Activated CD4-positive, alpha-beta T cell treated with anti-CD3 and anti-CD28 coated beads for 4 hours (primary cell): ENCODE measurements at places on chromosomes 12 and 14.

GRCh38 chr14:55384536-55384935 lies 27.1 kb downstream of the ATG14 start:
- DNase-seq = no peak

- DNase-seq = no peak
Measured at GRCh38 chr12:12877781-12878455, 13.4 kb upstream of the GPRC5A start.

GRCh38 chr12:108884116-108885012 lies 4.5 kb downstream of the DAO start:
- peak; percentile 64 for DNase-seq

DNA sequence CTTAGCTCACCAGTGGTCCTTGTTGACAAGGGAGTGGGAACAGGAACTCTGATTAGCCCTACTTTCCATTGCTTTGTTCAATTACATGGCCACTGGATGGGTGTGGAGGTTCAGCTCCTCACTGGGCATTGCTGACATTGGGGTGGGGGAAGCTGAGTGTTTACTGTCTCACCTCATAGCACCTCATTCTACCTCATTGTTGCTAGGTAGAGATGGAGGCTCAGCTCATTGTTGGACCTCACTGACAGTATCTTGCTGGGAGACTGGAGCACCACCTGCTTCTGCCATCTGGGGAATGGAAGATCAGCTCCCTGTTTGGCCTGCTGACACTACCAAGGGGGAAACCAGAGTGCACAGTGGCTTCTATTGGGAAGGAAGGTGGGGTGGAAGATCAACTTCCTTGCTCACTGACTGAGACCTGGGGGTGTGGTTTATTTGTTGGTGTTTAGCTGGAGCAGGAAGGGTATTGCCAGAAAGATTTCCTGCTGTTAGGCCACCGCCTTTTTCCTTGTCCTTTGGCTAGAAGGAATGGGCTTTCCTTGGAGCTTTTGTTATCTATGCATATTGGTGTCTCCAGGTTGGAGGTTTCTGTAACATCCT lies 1.3 kb upstream of the OR4E2 start:
- DNase-seq = no peak

DNA sequence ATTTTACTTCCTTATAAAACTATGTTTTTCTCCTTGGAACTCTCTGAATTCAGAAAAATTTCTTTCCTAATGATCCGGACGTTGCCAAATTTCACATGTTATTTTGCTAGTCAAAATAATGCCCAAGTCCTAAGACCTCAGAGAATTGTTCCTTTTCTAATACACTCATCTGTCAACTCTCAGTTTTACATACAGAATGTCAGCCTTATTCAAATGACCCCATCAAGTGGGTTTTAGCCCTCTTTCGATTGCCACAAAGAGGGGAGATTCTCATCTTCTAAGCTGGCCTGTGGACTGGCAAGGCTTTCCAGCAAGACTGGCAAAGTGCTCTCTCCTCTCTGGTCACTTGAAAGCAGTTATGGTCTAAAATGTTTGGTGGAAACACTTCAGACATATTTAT lies 99.3 kb upstream of the GPHB5 start:
- DNase-seq = no peak

DNA sequence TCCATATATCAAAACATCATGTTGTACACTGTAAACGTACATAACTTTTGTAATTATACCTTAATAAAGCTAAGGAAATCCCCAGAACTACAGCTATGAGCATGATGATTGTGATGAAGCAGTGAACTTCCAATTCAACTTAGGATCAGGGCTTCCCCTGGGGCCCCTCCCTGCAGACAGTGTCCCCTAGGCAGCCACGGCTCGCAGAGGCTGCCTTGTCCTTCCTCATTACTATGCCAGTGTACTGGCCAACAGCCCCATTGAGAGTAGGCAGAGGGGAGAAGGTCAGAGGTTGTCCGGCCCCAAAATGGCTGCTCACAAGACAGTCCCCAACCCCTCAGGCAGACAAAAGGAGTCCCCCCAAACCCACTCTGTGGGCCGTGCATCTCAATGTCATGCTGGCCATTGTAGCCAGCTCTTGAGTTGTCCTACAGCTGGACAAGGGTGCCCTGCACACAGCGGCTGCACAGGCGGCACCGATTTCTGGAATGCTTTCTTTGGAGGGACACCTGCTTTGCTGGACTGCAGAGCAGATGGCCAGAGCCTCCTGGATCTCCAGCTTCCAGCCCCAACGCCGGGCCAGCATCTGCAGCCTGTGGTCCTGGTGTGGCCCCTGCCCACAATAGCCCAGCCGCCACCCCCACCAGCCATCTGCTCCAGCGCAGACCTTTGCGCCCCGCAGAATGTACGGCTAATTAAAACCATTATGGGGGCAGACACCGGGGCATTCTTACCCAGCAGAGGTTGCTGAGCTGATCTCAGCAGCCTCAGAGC lies 46.1 kb downstream of the NIN start:
- DNase-seq = no peak

DNA sequence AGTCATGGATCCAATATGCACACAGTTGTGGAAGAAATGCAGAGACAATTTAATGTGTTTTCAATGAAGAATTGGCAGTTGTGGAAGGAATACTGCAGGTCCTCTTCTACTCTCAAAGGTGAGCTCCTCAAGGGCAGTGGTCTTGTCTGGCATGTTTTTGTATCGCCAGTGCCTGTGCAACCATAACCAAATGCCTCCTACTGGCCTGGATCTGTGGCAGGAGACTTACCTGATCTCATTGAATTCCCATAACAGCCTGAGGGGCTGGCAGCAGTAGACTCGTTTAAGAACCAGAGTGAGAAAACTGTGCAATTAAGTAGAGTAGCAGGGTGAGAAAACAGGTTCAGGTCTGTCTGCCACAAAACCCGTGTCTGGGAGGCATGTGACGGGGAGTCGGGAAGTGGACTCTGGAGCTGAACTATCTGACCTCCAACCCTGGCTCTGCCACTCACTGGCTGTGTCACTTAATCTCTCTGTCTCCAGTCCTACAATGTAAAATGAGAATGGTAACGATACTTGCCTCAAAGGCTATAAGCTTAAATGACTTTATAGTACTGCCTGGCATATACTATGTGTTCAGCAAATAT lies 268.2 kb upstream of the SSTR1 start:
- DNase-seq = no peak

DNA sequence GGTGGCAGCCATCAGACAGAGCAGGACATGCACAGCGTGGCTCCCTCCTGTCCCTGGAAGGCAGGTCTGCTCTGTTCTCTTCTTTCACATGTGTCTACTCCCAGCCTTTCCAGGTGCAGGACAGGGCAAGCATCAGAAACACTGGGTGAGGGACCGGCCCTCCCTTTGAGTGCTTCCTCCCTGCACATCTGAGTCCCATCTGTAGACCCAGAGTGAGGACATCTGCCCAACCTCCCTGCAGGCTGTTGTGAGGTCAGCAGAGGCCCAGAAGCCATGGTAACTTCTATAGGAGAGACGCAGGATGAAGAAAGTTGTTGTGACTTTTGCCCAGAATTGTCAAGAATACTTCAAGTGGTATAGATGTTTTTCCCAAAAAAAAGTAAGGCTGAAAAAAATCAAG lies 282.7 kb downstream of the CACNA1C start:
- DNase-seq = no peak

DNA sequence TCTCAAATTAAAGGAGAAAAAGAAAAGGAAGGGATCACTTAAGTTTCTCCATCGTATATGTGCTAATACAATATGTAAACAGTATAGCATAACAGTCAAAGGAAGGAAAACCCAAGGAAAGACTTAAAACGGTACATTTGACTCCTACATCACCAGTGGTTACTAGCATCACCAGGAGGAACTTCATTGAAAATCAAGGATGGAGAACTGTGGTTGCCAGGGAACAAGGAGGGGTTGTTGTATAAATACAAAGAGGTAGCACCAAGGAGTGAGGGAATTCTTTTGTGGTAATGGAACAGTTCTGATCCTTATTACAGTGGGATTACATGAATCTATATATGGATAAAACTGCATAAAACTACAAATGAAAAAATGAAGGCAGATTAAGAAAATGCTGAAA lies 1.6 kb downstream of the ZFYVE26 start:
- DNase-seq = no peak

DNA sequence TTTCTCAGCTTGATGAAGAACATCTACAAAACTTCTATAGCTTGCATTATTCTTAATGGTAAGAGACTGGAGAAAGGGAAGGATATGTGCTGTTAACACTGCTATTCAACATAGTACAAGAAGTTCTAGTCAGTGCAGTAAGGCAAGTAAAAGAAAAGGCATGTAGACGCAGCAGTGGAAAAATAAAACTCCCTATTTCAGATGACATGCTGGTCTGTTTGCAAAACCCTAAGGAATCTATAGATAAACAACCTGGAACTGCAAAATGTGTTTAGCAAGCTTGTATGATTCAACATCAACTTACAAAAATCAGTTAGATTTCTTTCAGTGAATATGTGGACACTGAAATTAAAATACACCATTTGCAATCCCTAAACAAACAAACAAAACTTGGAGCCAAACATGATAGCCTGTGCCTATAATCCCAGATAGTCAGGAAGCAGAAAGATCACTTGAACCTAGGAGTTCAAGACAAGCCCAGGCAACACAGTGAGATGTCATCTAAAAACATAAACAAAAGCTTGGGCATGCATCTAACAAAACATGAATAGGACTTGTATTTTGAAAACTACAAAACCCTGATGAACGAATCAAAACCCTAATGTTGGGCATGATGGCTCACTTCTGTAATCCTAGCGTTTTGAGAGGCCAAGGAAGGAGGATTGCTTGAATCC lies 293.6 kb upstream of the RGS6 start:
- no peak for DNase-seq

GRCh38 chr12:121947981-121948380 lies 29.6 kb downstream of the CFAP251 start:
- no peak for DNase-seq

GRCh38 chr12:3418609-3419390 lies 72.2 kb upstream of the PRMT8 start:
- DNase-seq = no peak

DNA sequence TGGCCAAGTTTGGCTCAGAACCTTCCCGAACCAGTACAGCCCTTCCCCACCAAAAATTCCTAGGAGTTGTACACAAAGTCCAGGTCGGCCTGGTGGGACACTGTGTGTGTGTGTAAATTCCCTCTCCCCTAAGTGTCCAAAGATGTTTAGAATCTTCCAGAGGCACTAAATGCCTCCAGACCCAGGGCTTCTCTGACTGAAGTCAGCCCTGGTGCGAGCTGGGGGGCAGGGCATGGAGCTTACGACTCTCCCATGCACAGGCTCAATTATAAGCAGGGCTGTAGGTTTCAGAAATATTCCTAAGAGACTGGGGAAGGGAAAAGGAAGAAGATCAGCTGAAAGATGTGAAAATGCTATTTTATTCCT lies 106.9 kb upstream of the ATF7IP start:
- no peak for DNase-seq

GRCh38 chr12:43969882-43970281 lies 134.0 kb downstream of the TMEM117 start:
- DNase-seq = no peak

GRCh38 chr12:50662116-50662510 lies 101.8 kb upstream of the ATF1 start:
- no peak for DNase-seq

DNA sequence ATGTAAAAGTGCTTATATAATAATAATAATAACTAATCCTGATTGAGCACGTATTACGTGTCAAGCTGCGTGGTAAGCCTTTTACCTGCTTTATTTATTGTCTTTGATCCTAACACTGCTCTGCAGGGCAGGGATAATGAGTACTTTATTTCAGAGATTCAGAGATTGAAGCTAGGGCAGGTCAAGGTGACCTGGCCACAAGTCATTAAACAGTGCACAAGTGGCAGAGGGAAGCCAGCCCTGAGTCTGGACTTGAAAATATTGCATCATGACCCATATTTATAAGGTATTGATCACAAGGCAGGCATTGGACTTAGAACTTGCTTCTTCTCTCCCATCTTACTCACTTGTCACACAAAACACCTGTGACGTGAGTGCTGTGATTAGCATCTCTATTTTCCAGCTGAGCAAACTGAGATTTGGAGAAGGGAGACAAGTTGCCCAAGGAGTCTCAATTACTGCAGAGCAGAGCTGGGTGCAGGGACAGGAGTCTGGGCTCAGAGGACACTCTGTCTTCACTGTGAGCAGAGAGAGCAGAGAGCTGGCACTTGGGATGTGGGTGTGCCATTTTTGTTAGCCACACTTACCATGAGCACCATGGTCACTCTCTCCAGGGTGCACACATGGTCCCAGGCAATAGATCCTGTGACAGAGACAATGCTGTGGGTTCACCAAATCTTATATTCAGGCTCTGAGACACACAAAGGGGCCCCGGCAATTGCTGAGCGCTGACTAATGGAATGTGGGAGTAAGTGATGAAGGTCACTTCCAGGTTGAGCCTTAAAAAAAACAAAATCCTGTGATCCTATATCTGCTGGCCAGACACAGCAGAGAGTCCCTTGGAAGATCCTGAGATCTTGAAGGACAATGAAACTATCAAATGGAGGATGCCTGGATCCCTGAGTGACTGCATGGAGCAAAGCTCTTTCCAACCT lies 113.2 kb upstream of the MED13L start:
- DNase-seq = no peak

GRCh38 chr14:52315355-52315718 lies 1.2 kb downstream of the PTGER2 start:
- DNase-seq = peak; percentile 24

GRCh38 chr14:33767586-33768457 lies 183.1 kb downstream of the EGLN3 start:
- DNase-seq = no peak

GRCh38 chr12:53719649-53720048 lies 7.6 kb downstream of the CALCOCO1 start:
- no peak for DNase-seq

DNA sequence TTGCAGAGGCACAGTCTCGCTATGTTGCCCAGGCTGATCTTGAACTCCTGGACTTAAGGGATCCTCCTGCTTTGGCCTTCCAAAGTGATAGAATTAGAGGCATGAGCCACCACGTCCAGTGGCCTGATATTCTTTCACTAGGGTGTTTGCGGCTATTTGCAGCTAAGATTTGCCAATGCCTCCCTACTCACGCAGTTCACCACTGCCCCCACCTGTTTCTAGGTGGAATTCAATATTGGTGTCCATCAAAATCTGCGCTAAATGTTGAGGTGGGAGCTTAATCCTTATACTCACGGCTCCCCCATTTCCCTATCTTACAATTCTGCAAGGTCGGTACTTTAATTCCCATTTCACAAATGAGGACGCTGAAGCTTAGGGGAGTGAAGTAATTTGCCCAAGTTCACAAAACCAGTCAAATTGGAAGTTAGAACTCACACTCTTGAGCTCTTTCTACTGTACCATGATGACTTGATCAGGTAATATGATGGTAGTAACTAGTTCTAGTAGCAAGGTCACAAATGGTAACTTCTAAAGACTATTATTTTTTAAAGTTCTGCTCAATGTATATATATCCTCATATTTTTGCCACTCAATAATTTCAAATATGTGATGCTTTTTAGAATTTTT lies 22.1 kb upstream of the LRRC9 start:
- no peak for DNase-seq

- DNase-seq = no peak
Measured at GRCh38 chr12:19597167-19598026, 158.1 kb downstream of the AEBP2 start.
